ENCODE measurements at places on chromosomes 7 and 10.

DNA sequence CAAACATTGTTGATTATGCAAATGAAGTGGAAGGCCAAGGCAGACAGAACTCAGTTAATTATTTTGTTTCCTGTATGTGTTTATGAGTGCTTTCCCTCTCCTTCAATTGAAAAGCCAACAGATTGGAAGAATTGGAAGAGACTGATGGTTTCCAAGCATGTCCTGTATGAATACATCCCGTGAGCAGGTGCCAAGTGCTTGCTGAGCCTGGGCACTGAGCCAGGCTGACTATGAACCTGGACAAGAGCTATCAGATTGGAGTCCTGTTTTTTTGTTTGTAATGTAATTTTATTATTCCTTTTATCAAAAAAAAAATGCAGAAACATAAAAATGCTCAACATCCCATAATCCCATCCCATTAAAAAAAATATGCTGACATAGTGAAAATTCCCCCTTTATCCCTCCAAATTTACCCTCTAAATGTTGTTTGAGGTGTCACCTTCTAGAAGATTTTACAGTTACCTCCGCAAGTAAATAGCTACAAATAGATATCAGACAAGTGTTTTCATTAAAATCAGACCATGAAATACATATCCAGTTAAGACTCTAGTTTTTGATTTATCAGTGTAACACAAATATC, 449.5 kb downstream of the GRID1 start:
- DNase-seq: no peak

DNA sequence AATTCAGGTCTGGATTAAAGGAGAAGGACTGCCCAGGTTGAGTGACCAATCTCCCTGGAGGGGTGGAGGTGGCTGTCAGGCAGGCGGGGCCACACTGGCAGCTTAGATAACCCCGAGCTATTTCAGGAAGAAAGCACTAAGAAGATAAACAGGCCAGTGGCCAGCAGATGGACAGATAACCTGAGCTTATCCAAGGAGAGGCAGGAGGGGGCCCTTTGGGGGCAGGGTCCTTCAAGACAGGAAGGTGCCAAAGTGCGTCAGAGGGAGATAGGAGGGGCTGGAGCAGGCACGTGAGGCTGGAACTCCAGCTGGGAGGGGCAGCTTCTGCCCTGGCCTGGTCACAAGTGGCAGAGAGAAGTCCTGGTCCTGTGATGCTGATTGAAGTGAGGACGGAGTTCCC, 29.8 kb upstream of the PODXL start:
- DNase-seq: no peak

GRCh38 chr7:106626376-106627164, 34.4 kb downstream of the CCDC71L start:
- no peak for DNase-seq

DNA sequence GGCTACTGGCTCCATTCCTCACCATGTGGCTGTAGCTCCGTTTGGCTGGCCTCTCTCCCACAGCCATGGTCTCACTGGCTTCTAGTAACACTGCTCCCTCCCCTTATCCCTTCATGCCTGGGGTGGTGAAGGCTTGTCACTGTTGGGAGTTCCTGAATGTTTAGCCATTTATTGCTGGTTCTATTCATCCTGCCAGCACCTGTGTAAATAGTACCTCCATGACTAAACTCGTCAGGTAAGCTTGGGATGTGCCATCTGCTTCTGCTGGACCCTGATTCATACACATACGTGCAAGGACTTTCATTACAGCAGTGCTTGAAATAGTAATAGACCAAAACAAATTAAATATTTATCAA, 61.6 kb downstream of the CCDC71L start:
- DNase-seq: no peak

DNA sequence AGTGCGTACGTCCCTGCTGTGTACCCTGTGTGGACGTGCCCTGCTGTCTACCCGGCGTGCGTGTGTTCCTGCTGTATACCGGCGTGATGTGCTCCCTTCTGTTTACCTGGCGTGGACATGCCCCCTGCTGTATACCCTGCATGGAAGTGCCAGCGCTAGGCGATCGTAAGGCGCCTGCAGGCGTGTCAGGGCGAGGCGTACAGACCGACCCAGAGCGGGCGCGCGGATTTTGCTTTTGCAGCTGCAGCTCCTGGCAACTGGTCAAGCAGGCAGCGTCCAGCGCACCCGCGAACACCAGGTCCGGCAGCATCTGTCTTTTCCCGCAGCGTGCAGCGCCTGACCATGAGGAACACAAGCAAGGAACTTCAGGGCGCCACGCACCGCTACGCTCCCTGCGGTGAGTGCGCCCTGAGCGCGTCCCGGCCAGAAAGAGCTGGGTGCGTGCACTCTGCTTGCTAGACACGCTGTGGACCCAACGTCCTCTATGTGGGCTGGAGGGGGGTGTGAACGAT, 680 bp downstream of the C7orf57 start:
- DNase-seq: peak; percentile 65

- no peak for DNase-seq
These were observed 73.7 kb downstream of the ARL4A start for GRCh38 chr7:12761111-12761510.

GRCh38 chr7:140639366-140640053, 1.1 kb downstream of the DENND2A start:
- DNase-seq: peak; percentile 49

- DNase-seq: no peak
These were observed 125.6 kb upstream of the TNRC18 start for GRCh38 chr7:5549096-5549763.

- no peak for DNase-seq
These were observed 167.8 kb downstream of the CDCA7L start for GRCh38 chr7:21777921-21778320.

DNA sequence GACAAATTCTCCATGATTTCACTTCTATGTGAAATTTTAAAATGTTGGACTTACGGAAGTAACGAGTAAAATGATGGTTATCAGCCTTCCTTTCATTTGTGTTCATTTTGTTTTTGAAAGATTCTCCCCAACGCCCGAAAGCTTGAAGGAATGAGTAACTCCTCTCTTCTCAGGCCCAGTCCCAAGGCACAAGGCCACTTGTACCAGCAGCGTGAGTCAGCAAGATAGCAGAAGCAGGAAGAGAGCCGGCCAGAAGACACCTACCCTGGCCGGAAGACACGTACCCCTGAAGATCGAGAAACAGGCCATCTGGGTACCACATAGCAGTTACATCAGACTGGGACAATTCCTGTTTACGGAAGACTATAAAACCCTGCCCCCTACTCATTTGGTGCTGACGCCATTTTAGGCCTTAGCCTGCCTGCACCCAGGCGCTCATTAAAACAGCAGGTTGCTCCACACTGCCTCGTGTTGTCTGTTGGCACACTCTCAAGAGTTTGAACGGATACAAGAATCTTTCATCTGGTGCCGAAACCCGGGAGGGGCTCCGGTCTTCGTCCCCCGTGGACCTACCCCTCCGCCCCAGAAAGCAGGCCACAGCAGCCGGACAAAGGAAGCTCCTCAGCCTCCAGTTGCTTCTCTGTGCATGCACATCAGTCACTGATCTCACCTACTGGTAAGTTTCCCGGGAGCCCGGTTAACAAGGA, 60.4 kb downstream of the LRRC17 start:
- no peak for DNase-seq

- DNase-seq: no peak
These were observed 162.4 kb upstream of the MEOX2 start for GRCh38 chr7:15848901-15849300.

GRCh38 chr7:96675548-96675947, 34.1 kb downstream of the SEM1 start:
- DNase-seq: no peak

- DNase-seq: peak; percentile 43
These were observed 247.7 kb upstream of the DKK1 start for GRCh38 chr10:52066383-52066782.

- DNase-seq: no peak
These were observed 397.2 kb upstream of the IGFBP3 start for GRCh38 chr7:46318276-46318675.

DNA sequence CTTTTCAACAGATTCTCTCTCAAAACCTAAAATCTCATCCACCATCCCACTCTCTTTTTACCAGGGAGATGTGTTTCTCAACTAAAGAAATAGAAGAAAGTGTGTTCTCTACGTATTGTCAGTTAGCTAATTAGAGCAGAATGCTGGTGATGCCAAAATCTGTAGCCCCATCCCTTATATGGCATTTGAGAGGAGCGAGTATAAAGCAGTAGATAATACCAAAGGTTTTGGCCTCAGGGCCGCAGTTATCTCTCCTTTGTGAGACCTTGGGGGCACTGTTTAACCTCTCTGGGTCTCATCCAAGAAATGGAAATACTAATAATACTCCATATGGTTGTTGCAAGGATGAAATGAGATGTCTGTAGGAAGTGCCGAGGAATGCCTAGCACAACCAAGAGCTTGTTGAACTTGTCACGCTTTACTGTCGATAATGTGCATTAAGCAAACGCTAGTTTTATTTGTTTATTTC, 456 bp upstream of the DLD start:
- DNase-seq: no peak

DNA sequence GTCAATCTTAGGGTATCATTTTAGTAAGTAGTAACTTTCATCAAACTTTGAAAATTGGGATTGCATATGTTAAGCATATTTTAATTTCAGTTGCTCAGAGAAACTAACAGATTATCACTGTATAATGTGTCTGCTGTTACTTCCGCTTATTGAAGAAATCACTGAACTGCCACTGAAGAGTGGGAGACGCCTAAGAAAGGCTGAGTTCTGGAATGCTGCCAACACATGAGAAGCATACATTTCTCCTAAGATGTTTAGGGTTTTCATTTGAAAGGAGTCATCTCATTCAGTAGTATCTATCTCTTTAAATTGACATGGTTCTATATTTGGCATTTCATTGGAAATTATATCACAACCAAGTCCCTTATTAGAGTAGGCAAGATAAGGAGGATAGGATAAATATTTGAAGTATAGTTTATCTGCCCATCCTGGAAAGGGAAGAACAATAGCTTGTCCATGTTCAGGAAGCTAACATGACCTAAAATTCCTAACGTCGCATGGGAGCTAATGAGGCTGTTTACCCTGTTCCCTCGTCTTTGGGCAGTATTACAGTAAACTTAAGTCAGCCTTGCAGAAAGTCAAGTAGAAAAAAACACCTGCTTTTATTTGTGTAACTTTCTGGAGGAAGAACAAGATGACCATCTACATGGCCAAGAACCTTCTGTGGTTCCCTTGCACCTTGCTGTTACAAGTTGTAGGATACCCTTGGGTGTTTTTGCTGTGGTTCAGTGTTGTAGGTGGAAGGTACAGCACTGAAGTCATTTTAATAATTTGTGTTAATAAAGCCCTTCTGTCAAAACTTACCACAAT, 67.3 kb downstream of the NHLRC2 start:
- no peak for DNase-seq

- DNase-seq: no peak
These were observed 126.0 kb downstream of the DNAJB6 start for GRCh38 chr7:157462840-157463239.

DNA sequence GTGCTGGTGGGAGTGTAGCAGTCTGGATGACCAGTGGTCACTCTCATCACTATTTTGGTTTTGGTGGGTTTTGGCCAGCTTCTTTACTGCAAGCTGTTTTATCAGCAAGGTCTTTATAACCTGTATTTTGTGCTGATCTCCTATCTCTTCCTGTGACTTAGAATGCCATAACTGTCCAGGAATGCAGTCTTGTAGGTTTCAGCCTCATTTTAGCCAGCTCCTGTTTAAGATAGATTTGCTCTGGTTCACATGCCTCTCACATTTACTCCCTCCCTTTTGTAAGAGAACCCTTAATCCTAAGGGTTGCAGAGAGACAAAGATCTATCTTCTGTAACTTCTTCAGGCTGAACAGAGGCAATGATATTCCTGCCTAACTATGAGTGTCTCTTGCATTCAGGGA, 51.2 kb upstream of the INHBA start:
- no peak for DNase-seq

GRCh38 chr7:37920849-37921805, 687 bp downstream of the EPDR1 start:
- peak; percentile 70 for DNase-seq

DNA sequence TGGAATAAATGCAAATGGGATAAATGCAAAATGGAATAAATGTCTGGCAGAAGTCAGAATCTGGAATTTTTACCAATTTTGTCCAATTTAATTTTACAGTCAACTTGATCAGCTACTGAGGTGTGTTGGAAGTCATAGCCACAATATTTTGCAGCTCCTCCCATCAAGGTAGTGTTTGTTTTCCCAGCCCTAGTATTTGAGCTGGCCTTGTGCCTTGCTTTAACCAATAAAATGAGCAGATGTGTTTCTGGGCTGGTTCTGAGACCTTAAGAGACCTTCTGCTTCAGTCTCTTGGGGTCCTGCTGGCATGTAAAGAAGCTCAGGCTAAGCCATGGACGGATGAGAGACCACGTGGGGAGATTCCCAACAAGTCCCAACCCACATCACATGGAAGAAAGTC, 42.7 kb upstream of the RSBN1L start:
- DNase-seq: no peak

DNA sequence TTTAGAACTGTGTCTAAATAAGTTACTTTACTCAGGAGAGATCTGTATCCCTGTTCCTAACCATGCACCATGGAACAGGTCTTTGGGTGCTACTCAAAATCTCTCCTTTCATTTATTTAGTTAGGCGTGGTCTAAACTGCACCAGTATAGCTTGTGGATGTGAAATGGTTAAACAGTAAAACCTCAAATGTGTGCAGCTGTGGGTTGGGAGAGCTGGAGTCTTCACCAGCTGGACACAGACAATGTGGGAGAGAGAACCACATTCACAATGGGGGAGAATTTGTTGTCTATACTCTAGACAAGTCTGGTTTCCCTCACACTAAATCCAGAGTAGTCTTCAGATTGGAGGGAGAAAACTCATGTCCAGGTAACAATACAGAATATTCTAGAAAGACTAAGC, 31.2 kb upstream of the IKZF1 start:
- no peak for DNase-seq

DNA sequence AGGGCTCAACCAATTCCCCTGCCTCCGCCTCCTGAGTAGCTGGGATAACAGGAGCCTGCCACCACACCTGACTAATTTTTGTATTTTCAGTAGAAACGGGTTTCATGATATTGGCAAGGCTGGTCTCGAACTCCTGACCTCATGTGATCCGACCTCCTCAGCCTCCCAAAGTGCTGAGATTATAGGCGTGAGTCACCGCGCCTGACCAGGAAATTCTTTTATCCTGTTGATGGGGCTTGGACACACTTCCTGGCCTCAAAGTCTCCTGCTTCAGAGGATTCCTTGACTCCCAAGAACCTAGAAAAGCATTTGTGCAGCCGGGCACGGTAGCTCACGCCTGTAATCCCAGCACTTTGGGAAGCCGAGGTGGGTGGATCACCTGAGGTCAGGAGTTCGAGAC, 16.2 kb downstream of the ZNF425 start:
- DNase-seq: no peak

Data from neural progenitor cell (in vitro differentiated cells).